ENCODE measurements at places on chromosomes 7 and 10. TPM values are rescaled to one million over a fixed set of nuclear protein-coding genes. Genes with fewer than 3 reads are reported as not detected.

DNA sequence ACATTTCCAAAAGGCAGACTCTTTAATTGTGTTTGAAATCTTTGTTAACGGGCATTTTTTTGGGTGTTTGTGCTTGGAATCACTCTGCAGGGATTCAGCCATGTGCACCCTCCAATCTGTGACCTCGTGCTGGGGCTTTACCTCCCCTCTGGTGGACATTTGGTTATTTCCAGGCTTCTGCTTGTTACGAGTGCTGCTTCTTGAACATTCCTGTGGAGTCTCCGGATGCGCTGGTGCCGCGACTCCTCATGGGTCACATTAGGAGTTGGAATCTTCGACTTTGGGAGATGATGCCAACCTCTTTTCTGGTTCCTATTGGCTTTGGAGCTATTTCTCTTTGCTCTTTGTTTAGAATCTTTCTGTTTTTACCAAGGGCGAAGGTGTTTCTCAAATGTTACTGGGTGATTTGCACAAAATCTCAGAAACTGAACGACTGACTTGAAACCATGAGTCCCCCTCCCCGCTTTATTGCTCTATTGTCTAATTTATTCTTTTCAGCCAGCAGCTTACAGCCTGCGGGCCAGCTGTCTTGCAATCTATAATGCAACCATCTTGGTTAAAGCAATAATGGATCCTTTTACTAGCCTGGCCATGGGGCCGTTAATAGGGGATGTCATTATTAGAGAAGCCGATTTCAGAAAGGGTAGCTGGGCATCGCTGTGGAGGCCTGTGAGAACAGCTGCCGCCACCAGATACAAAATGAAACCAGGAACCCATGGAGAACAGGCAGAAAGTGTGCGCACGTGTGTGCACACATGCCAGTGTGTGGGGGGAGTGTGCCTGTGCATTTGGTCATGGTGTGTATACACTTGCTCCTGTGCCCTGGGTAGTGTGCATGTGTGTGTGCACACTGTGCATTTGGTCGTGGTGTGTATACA is 9.9 kb upstream of the DPYSL4 start:
- DNase-seq: no peak

Gene CTTNBP2
- total RNA-seq: not detected

DNA sequence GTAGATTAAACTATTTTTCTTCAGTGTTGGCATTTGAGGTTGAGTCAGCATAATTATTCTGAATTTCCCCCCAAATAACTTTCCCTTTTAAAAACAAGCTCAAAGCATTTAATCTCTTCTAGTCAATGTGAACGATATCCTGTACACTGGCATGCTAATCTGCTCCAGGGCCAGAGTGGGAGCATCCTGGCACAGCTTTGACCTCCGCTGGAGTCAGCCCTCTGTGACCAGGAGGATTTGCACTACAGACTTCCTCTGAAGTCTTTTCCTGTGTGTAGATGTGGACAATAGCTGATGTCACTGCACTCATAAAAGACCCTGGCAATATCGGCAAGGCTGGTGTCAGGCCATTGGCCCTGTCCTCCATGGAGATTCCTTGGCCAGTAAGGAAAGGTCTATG is 340.2 kb downstream of the CDC14C start:
- DNase-seq: no peak

GRCh38 chr7:106358103-106358663 is 73.4 kb upstream of the NAMPT start:
- DNase-seq: no peak

DNA sequence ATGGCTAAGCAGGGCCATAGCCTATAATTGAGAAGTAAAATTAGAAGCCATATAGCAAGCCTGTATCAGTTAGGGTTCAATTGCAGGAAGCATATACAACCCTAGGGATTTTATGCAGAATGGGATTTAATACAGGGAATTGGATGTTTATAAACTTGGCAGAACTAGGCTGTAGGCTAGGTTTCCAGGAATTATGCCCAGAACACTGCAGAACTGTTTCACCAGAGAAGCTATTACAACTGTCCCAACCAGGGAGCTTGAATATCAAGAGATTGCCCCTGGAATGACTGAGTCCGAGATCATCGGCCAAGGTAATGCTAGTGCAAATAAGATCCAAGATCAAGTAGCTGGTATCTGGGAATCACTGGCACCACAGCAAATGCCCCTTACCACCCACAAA is 64.0 kb downstream of the PRR15 start:
- no peak for DNase-seq

GRCh38 chr7:2399848-2400587 is 3.4 kb upstream of the CHST12 start:
- DNase-seq: peak; percentile 74

GRCh38 chr10:78663721-78664120 is 405.0 kb upstream of the ZMIZ1 start:
- no peak for DNase-seq

Gene MOGAT3
- total RNA-seq: not detected

Gene DEPP1
- total RNA-seq: 4.3 TPM

- DNase-seq: no peak
These were observed 5.8 kb downstream of the IFIT1 start for GRCh38 chr10:89398003-89398749.

DNA sequence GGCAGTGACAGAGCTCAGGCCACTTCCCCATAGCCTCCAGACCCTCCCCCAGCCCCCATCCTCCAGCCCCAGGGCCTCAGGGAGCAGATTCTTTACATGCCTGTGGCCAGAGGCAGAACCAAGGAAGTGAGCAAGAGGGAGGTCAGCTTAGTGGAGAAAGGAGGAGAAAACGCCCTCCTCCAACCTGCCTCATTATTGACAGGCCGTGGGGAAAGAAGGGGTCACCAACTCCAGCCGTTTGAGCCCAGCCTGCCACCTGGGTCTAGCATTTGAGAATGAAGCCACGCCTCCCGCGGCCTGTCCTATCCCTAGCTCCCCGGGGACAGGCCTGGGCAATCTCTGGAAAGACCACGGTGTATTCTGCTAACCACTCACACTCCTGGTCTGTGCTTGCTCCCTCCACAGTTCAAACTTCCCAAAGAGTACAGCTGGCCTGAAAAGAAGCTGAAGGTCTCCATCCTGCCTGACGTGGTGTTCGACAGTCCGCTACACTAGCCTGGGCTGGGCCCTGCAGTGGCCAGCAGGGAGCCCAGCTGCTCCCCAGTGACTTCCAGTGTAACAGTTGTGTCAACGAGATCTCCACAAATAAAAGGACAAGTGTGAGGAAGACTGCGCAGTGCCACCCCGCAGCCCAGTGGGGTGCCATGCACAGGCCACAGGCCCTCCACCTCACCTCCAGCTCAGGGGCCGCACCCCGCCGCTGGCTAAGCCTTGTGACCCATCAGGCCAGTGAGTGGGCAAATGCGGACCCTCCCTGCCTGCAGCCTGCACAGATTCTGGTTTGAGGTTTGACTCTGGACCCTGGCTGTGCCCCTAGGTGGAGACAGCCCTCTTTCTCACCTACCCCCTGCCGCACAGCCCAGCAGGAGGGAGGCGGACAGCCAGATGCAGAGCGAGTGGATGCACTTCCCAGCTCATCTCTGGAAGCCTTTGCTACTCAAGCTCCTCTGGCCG is 14.3 kb upstream of the TRIM8 start:
- no peak for DNase-seq

DNA sequence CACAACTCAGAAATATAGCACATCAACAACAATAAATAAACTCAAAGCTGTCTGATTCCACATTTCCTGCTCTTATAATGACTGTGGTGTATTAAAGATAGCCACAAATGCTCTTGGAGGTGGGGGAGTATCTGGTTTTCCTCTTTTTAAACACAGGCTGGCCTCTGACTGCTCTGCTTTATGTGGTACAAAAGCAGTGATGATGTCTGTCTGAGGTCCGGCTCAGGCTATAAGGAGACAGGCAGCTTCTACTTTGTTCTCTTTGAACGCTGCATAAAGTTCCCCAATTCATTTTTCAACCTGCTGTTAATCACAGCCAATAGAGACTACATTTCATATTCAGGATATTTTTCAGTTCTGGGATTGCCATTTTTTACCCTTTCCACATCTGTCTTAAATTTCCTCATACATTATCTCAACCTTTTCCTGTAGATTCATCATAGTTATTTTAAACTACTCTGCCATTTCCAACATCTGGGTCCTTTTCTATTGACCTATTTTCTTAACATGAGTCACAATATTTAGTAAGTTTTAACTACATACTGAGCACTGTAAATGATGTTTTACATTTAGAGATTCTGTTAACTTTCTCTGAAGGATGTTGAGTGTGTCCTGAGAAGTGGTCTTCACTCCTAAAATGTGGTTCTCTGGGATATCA is 64.9 kb downstream of the CRPPA start:
- no peak for DNase-seq

DNA sequence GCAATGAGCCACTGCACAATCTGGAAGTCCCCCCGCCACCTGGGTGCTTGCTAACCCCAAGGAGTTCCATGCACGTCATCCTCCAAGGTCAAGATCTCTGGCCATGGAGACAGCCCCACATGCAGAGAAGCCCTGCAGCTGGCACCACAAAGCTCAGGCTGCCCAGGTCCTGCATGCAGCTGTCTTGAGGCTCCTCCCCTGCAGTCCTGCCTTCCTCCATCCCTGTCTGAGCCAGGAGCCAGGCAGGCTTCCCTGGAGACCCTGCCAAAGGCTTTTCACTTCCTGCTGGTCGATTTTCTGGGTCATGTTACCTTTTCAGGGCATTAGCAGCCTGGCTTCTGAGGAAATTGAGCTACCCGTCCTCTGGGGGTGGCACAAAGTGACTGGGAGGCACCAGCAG is 12.5 kb upstream of the TMEM72 start:
- no peak for DNase-seq

DNA sequence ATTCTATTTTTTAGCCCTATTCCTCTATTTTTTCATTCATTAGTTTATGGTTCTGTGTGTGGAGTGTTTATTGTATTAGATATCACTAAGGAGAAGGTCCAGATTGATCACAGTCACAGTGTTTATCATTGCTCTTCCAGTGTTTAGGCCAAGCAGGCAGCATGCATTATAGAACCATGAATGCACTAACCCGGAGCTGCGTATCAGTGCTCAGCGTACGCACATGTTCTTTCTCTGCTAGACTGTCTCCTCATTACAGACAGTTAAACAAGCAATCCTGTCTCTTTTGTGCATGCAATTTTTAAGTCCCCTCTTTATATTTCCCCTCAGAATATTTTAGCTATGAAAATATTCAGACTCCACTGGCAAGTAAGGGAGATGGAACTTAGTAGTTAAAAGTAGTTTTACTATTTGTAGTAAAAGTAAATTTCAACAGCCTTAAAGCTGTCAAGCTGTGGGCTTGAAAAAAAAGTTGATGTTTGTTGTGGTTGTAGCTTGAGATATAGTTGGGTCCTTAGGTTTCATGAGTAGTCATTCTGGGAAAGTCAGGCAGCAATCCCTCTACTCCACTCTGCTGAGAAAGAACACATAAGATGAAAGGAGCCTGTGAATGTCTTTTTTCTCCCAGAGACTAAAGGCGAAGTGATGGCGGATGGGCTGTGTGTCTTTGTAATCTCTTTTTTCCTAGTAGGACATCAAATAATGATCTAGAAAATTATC is 260.4 kb downstream of the CDK14 start:
- DNase-seq: no peak

- peak; percentile 60 for DNase-seq
These were observed 58.6 kb upstream of the COL13A1 start for GRCh38 chr10:69742928-69743602.

DNA sequence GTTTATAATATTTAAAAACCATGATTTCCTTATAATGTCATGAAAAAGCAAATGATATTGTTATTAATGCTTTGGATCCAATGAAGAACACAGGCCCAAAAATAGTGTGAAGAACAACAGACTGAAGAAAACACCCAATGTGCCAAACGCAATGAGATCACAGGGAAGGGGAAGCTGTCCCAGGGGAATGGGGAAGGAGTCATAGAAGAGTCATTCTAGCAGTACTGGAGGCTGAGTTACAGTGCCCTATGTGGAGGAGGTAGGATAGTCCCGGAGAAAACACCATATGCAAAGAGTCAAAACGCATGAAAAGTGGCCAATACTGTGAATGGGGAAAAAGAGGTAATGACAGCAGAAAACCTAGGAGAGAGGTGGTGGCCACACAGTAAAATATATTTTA is 50.9 kb downstream of the TPK1 start:
- no peak for DNase-seq

Gene TMEM236
- 0.05 TPM for total RNA-seq

- DNase-seq: no peak
These were observed 1.4 kb upstream of the CFAP69 start for GRCh38 chr7:90243556-90243955.

DNA sequence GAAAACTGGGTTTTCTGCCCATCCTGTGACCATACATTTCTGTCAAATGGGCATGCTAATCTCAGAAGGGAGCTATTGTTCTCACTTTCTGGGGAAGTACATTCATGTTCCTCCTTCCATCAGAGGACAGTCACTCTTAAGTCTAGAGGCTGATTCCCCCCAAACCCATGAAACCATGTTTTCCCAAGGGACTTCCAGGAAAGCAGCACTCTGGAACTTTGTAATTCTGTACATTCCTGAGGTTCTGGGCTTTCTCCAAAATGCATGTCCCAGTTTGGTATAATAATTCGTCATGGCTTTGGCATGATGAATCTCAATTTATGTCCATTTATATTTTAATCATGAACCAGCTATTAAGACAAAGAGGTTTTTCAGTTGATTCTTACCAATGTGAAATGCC is 688.1 kb downstream of the LRMDA start:
- no peak for DNase-seq

Gene MCM10
- total RNA-seq: 112 TPM

- no peak for DNase-seq
These were observed 43.2 kb downstream of the FIGNL1 start for GRCh38 chr7:50406935-50407334.

DNA sequence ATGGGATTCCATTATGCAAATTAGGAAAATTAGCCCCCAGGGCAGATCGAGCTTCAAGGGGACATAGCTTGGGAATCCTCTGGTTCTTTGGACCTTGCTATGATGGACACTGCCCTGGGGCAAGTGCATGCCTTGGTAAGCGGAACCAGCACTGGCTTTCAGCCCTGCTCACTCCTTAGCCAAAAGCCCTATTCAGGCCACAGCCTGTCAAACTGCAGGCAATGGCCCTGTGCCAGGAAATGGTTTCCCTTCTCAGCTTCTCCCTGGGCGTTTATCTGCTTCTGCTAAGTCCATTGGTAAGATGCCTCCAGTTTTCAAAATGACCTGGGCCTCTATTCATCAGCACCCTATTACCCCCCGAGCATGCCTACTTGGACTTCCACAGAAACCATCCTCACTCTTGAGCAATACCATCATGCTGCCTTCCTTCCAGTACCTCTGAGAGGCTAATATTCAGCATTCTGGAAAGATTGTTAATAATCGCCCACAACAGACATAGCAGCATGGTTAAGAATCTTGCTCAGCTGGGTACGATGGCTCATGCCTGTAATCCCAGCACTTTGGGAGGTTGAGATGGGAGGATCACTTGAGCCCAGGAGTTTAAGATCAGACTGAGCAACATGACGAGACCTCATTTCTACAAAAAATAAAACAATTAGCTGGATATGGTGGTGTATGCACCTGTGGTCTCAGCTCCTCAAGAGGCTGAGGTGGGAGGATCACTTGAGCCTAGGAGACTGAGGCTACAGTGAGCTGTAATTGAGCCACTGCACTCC is 918.6 kb upstream of the AUTS2 start:
- no peak for DNase-seq

Gene CYP3A7
- total RNA-seq: not detected

GRCh38 chr10:96986200-96986856 is 154.2 kb downstream of the LCOR start:
- DNase-seq: no peak
